ENCODE measurements at places on chromosomes 6 and 20.

GRCh38 chr6:67451874-67452273, 1183.2 kb upstream of the ADGRB3 start:
- DNase-seq, result no peak

DNA sequence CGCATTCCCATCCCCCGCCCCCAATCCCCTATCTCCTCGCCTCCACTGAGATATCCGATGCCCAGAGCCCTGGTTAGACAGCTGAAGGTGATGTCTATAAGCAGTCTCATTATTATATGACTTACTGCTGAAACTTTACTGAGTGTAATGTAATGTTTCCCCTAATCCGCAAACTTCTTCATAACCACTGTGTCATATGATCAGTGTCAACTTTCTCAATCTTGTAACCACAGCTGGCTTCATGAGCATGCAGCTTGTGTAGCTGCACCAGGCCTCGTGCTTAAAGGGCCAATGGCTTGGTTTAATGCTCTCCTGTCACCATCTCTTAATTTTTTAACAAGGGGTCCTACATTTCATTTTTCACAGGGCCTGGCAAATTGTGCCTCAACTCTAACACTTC, 8.1 kb downstream of the ASIP start:
- peak; percentile 41 for DNase-seq

DNA sequence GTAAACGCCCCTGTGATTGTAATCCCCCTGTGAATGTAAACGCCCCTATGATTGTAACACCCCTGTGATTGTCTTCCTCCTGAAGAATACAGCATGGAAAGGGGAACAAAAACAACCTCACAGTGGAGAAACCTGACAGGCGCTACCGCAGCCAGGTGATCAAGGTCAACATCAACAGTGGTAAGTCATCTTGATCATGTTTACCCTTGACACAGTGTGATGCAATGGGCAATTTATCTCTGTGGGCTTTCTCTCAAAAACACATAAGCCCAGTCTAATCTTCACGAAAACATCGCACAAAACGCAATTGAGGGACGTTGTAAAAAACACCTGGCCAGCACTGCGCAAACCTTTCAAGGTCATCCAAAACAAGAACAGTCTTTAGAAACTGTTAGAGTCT, 277.2 kb downstream of the PRKN start:
- DNase-seq, result no peak

GRCh38 chr6:35562060-35562459, 49.4 kb upstream of the TULP1 start:
- no peak for DNase-seq

DNA sequence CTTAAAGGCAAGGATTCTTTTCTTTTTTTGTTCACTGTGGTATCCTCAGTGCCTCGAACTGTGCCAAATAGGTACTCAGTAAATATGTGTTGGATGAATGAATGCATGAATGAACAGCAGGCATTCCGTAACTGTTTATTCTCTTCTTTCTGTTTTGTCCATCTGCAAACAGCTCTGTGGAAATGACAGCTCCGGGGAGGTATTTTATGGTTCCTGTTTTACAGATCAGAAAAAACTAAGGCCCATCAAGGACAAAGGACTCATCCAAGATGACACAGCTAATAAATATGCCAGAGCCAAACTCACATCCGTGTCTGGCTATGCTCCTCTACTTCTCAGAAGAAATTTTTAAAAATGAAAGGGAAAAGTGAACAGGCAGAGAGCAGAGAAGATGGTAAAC, 21.0 kb downstream of the JPH2 start:
- DNase-seq, result no peak

DNA sequence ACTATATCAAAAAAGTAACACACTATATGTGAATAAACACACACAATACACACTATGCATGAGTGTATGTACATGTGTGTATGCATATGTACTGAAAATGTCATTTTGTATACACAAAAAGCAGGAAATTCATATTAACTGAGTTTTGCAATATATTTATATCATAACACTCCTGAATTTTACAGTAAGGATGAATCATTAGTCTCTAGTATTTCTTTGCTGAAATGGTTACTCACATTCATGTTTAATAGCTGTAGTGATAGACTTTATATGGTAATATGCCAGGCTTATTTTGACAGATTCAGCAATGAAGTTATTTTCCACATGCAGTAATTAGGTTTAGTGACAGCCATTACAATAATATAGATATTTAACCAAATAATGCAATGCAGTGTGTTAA, 1216.2 kb upstream of the CITED2 start:
- DNase-seq, result no peak

DNA sequence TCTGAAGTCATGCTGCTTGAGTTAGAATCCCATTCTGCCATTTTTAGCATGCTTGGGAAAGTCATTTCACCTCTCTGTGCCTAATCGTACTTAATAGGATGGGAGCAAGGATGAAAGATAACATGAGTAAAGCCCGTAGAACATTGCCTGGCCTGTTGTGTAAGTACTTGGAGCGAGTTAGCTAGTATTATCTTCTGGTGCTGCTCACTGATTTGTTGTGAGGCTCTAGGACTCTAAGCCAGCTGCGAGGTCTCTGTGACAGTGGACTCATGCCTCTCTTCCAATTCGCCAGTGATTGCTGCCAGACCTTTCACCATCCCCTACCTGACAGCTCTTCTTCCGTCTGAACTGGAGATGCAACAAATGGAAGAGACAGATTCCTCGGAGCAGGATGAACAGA, 17.8 kb downstream of the TAF8 start:
- DNase-seq, result no peak

All from hematopoietic multipotent progenitor cell treated with erythropoietin and hydrocortisone succinate and interleukin-3 and kit ligand, for 8 days (in vitro differentiated cells).